ENCODE measurements at places on chromosomes 13 and 19.

DNA sequence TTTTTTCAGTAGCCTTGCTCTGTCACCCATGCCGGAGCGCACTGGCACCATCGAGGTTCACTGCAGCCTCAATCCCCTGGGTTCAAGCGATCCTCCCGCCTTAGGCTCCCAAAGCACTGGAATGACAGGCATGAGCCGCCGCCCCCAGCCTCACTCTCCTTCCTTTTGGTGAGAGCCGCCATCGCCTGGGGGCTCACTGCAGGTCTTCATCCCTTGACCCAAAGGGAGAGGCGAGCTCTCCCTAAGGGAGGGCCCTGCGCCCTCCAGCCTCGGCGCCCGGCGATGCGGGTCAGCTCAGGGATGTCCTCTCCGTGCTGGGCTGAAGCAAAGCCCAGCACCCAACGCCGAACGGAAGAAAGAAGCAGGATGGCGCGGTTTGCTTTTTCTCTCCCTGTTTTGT lies 23.2 kb upstream of the ZBTB7A start:
- no peak for DNase-seq

DNA sequence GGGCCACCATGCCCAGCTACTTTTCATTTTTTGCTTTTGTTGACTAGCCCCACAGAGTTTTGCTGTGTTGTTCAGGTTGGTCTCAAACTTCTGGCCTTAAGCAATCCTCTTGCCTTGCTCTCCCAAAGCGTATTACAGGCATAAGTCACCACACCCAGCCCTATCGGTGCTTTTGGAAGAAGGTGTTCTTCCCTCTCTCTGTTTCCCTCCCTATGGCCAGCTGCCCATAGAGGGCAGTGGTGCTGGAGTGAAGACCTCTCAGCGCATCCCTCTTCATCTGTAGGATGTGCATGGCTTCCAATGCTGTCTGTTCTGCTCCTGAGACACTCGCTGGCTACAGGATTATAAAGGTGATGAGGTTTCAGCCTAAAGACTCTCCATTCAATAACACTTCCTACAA lies 1.3 kb upstream of the CD22 start:
- DNase-seq, result no peak

DNA sequence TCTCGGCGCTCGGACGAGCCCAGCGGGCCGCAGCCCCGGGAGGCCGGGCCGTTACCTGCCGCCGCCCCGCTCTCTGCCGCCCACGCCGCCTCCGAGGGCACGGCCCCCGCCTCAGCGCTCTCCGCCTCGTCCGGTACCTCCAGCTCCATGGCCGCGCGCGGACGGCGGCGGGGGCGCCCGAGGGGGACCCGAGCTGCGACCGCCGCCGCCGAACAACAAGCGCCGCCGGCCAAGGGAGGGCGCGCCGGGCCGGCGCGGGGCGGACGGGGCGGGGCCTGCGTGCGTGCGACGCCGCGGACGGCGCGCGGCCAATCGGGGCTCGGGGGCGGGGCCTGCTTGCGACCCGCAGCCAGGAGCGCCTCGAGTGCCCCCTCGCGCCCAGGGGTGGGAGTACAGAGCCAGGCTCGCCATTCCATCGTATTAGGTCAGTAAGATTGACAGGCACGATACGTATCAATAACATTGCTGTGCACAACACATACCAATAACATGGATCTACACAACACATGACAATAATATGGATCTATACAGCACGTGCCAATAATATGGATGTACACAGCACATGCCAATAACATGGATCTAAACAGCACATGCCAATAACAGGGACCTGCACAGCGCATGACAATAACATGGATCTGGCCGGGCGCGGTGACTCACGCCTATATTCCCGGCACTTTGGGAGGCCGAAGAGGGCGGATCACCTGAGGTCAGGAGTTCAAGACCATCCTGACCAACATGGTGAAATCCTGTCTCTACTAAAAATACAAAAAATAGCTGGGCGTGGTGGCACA lies at the start of gene PIP5K1C:
PIP5K1C (minus strand) TSS at position 227 of the 791 bp plus-strand sequence; CDS start at position 149, 78 bp downstream.
- DNase-seq, result peak; percentile 90

GRCh38 chr13:113304121-113304520 lies 7.1 kb downstream of the LAMP1 start:
- DNase-seq, result no peak

- no peak for DNase-seq
Measured at GRCh38 chr13:104389691-104390090, 1323.5 kb upstream of the SLC10A2 start.

DNA sequence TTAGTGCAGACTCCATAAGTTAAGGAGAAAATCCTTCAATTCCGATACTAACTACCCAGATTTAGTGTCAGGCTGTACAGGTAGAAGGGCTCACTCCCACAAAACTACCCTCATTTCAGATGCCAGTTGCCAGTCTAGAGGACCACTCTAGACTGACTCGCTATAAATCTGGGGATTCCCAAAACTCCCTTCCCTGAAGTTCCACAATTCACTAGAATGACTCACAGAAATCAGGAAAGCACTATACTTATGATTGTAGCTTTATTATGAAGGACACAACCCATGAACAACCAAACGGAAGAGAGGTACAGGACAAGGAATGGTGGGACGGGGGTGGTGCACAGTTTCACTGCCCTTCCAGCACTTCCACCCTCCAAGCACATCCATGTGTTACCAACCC lies 321.2 kb downstream of the DIAPH3 start:
- DNase-seq, result no peak

- no peak for DNase-seq
Measured at GRCh38 chr19:7450243-7451223, 38.3 kb downstream of the PEX11G start.

- peak; percentile 58 for DNase-seq
Measured at GRCh38 chr19:56838909-56839651, 1.4 kb downstream of the PEG3 start.

DNA sequence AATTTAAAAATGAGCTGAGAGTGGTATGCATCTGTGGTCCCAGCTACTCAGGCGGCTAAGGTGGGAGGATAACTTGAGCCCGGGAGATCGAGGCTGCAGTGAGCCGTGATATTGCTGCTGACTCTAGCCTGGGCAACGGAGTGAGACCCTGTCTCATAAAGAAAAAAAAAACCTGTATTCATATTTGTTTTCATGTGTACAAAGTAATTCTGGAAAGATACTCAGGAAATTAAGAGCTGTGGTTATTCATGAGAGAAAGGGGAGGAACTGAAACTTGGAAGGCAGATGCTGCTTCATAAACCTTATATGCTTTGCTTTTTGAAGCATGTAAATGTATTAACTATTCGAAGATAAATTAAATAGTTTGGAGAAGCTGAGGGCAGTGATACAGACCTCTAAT lies 8.8 kb upstream of the RLN3 start:
- no peak for DNase-seq

- no peak for DNase-seq
Measured at GRCh38 chr13:43757266-43757665, 29.5 kb downstream of the ENOX1 start.

GRCh38 chr19:10520652-10521318 lies 3.5 kb upstream of the S1PR5 start:
- no peak for DNase-seq
